ENCODE measurements at places on chromosomes 2 and 18.

- no peak for DNase-seq
Observed at GRCh38 chr2:143705108-143705707, 576.0 kb downstream of the ARHGAP15 start.

- DNase-seq, result no peak
Observed at GRCh38 chr2:78056976-78057375, 534.8 kb upstream of the LRRTM4 start.

DNA sequence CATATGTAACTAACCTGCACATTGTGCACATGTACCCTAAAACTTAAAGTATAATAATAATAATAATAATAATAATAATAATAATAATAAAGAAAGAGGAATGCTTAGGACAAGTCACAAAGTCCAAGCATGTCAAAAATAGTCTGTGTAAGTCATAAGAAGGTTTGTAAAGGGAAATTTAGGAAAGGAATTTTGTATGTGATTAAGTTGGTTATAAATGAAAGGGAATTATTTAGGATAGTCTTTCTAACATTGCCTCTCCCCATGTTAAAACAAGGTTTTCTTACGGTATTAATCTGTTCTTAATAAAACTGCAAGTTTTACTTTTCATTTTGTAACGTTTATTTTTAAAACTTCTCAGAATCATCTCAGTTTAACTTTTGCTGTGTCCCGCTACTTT is 62.8 kb downstream of the SESTD1 start:
- no peak for DNase-seq

GRCh38 chr2:175154661-175155082 is 13.3 kb downstream of the ATF2 start:
- no peak for DNase-seq

GRCh38 chr2:232231554-232231953 is 147.0 kb upstream of the ALPP start:
- DNase-seq, result no peak

GRCh38 chr2:172248381-172248780 is 145.7 kb upstream of the DLX2 start:
- no peak for DNase-seq

DNA sequence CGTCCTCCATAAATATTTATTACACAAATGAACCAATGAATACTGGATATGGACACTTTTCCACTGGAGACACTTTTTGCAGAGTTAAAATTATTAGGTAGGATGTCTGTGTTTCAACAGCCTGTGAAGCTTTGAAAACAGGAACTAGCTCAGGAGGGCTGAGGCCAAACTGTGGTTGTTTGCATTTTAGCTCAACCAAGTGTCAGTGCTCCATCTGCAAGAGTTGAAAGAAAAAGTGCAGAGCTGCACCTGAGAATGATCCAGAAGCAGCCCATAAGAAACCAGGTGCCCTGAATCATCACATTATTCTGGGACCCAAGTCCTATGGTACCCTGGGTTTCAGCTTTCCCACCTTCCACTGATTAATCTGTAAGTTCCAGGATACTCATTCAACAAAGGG is 180.4 kb downstream of the TRIB2 start:
- no peak for DNase-seq

DNA sequence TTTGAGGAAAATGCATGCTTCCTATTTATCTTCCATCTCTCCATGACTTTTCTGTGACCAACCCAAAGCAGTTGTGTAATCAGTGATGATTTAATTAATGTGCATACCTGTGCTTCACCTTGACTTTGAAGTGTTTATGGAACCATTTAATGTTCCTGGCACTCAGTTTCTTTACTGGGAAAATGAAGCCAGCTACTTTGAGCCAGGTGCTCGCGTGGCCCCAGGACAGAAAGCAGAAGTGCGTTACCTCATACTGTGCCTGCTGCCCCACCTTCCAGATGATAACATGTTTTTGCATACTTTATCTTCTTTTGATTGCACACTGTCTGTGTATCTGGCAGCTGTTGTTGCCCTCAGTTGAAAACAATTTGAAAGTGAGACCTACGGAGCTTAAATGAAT is 61.3 kb downstream of the PMAIP1 start:
- DNase-seq, result no peak

DNA sequence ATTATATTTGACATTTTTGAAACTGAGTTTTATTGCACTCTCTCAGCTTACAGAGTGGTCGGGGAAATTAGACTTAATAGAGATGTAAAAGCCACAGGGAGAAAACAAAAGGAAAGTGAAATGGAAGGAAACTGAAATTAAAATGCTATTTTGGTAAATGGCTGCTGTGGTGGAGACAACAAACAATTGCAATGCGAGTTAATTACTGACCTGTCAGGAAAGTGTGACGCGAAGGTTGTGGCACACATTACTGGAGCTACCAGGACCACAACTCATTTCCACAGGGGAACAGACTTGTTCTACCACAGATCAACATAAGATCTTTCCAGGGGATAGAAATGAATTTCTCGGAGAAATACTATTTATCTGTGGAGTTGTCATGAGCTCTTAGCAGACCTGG is 19.5 kb downstream of the ARHGAP15 start:
- DNase-seq, result no peak

GRCh38 chr2:85433511-85434089 is 15.1 kb downstream of the SH2D6 start:
- DNase-seq, result no peak

DNA sequence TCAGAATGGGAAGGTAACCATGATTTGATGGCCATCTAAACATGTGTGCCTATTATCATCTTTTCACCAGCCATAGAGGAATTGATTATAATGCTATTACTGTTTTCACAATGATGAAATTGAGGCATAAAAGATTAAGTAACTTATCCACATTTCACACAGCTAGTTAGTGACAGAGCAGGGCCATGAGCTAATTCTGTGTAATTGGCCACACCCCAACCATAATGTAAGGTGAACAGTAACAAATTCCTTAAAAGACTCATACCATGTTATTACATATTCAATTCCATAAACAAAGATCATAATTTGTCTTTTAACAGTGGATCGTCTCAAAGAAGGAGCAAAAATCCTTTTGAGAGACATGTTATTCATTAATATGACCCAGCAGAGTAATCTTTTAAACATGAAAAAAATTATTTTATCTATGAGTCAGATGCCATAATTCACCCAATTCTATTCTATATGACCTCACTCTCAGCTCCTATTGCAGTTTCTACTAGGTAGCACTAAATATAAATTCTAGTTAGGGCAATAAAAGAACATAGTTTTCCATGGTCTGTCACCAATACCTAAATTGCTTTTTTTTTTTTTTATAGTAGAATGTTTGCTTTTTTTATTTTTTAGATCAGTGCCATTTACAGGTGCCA is 475.8 kb upstream of the SLC39A10 start:
- no peak for DNase-seq

GRCh38 chr2:41420219-41420618 is 627.6 kb upstream of the PKDCC start:
- no peak for DNase-seq

GRCh38 chr18:47826157-47827074 is 104.0 kb downstream of the SMAD2 start:
- no peak for DNase-seq

GRCh38 chr18:57128220-57128932 is 18.5 kb upstream of the BOD1L2 start:
- no peak for DNase-seq

- DNase-seq, result no peak
Observed at GRCh38 chr18:78768656-78769501, 210.7 kb upstream of the SALL3 start.

GRCh38 chr2:64325852-64326577 is 127.9 kb upstream of the LGALSL start:
- no peak for DNase-seq

DNA sequence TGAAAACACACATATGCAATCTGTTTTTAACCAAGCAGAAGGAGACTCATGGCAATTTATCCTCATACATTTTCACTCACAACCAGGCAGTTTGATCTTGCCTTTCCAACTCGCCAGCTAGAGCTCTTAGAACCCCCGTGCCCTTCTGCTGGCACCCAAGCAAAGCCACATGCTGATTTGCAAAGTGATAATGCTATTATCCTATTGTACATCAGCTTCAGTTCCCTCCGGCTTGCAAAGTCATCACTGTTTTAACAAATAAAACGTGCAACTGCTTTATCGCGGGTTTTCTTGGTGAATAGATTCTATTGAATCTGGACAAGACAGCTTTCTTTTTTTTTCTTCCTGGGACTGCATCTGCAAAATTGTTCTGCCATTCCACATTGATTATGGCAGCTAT is 314.6 kb downstream of the LNPK start:
- no peak for DNase-seq

DNA sequence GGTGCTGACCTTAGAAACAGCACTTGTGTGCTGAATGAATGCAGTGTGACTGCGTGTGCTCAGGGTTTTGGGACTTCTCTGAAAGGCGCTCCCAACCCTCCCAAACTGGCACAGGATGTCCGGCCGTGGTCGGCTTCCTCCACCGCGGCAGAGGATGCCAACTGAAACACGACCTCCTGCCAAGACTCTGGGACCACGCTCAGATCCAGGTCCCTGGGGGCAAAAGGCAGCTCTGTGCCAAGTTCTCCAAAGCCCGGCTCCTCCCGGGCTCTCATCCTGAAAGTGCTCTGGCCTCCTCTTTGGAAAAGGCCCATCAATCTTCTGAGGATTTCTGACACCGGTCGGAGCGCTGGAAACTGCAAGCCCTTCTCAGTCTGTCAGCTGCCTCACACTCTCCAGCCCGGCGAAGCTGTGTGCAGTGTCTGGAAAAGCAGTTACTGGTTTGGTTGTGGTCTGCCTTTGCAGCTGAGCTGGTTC is 32.3 kb upstream of the ZBTB7C start:
- no peak for DNase-seq

DNA sequence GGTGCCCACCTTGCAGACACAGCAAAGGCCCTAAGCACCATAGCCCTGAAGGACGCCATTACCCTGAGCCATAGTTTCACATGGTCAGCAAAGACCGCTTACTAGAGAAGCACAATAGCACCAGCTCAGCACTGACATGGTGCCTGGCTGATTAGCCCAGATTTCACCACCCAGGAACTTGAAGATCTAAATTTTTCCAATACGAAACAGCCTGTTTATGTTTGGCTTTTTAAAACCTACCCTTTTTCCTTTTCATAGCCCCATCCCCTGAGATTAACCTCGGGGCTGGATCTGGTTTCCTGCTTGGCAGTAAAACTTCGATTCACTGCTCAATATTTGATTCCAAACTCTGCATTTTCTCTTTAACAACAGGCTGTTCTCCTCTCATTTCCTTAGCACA is 158.5 kb upstream of the PID1 start:
- no peak for DNase-seq

- no peak for DNase-seq
Observed at GRCh38 chr2:109353806-109354745, 225.1 kb downstream of the SH3RF3 start.

- DNase-seq, result no peak
Observed at GRCh38 chr2:170022692-170023091, 155.3 kb upstream of the MYO3B start.

- DNase-seq, result no peak
Observed at GRCh38 chr18:13453714-13454113, 235.2 kb downstream of the LDLRAD4 start.

GRCh38 chr2:85160966-85161960 is 28.1 kb downstream of the TCF7L1 start:
- DNase-seq, result no peak

- no peak for DNase-seq
Observed at GRCh38 chr2:237870754-237871651, 11.6 kb downstream of the RAMP1 start.

DNA sequence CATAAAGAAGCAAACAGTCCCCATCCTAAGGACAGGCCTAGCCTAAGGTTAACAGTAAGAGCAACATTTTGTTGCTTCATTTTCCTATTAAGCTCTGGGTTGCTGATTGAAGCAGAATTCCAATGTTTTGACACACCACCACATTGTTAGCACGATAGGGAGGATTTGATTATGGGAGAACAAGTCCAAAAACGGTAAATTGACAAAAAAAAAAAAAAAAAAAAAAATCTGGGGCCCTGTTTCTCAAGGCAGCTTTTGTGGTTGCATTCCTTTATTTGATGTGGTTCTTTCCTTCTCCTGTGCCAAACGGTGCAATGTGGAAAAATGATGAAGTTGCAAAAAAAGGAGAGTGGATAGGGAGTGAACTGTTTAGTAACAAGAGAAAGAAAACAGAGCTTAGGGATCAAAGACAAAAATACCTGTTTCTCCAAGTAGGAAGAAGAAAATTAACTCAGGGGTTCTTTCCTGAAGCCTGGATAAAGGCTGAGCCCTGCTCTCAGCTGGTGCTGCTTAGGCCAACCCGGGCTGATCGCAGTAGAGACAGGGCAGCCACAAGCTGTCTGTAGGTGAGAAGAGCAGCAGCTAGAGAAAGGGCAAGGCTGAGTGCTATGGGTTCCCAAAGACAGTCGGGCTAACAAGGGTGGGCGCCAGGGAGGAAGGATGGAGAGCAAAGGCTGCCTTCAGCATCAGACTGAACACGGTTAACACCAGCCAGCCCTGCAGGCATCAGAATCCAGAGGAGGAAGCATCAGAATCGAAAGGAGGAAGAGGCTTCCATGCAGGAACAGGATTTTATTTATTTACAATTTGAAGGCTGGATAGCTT is 167.8 kb upstream of the FOSL2 start:
- no peak for DNase-seq

DNA sequence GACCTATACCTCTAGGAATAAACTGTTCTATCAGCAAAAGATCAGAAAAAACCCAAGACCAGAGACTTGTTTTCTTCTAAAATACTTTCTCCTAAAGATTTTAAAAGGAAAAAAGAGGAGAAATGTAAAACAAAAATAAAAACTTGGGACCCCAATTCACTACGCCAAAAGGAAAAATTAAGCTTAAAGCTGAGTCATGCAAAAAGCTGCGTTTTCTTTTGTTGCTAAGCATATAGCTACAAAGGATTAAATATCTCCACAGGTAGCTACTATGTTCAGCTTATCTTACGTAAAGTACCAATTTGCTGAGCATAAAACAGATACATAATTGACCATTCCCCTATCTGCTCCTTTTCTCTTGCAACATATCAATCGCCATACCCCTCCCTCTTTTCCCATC is 950.0 kb upstream of the NXPH2 start:
- DNase-seq, result no peak

- DNase-seq, result no peak
Observed at GRCh38 chr2:224532441-224532840, 52.7 kb downstream of the CUL3 start.

- DNase-seq, result no peak
Observed at GRCh38 chr2:112995346-112995920, 9.8 kb upstream of the IL36A start.

GRCh38 chr2:98479959-98480524 is 35.4 kb downstream of the INPP4A start:
- no peak for DNase-seq

DNA sequence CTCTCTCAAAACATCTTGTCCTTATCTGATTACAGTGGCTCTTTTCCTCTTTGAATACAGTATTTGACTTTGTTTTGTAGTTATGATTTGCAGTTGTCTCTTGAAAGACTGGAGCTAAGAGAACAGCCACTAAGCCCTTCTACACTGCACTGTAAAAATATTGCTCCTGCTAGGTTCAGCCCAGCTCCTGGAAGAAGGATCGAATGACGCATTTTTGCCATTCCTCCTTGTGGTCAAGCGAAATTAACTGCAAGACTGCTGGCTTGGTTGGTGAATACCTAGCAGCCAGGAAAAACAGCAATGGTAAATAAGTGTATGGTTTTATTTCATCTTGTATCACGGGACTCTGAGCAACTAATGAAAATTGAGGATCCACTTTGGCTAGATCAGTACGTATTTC is 407.8 kb upstream of the CDH2 start:
- no peak for DNase-seq

Measured in cortex of kidney (tissue), 1 donor.